ENCODE measurements at places on chromosomes 2 and 18. TPM values are rescaled to one million over a fixed set of nuclear protein-coding genes. Genes with fewer than 3 reads are reported as not detected.

- DNase-seq, result no peak
These were observed 95.4 kb downstream of the GLI2 start for GRCh38 chr2:120831086-120831485.

DNA sequence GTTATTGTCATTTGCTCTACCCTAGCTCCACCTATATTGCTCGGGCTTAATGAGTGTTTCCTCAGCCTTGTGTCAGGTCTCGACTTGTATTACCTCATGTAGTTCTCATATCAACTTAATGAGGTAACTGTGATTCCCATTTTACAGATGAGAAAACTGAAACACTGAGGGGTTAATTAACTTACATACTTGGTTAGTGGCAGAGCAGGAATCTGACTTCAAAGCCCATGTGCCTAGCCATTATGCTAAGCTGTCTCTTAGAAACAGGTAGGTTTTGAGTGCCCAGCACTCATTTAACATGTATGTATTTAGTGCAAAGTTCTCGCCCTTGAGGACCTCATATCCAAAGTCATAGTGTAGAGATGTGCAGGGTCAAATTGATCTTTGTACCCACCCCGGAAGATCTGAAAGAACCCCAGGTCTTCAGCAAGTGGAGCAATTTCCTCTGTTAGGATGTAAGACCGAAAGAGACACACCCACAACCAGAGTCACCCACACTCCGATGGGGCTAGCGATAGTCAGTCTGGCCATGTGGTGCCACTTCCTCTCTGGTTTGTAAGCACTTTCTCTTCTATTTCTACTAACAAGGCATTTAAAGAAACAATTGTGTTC lies 121.0 kb upstream of the SLC39A10 start:
- DNase-seq, result no peak

- DNase-seq, result no peak
These were observed 331.7 kb downstream of the GBX2 start for GRCh38 chr2:235836491-235836911.

DNA sequence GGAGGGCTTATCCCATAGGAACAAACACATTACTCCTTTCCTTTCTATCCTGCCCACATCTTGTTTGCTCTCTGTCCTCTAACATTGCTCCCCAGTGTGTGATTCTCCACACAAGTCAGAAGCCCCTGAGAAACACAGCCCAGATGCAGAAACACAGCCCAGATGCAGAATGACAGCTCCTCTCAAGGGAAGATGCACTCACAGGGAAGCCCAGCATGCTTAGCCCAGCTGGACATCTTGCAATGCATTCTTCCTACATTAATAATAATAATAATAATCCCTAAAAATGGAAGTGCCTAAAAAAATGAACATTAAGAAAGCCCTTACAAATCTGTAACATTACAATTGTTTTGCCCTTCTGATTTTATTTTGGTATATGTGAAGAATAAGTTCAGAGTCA lies 172.1 kb downstream of the CBLN2 start:
- DNase-seq, result no peak

GPR17 gene
- total RNA-seq, result not detected

DNA sequence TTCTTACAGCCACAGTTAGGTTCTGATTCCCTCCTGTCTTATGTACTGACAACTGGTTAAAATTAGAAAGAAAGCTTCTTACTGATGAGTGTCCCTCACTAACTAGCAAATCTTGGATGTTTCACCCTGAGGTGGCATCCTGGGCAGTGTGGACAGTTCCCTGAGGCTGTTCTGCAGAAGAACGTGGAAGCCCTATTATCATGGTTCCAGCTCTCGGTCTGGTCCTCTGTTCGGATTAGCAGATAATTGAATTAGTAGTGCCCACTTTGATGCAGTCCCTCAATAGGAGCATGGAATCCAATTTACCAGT lies 381.7 kb upstream of the NT5C1B start:
- DNase-seq, result no peak

DNA sequence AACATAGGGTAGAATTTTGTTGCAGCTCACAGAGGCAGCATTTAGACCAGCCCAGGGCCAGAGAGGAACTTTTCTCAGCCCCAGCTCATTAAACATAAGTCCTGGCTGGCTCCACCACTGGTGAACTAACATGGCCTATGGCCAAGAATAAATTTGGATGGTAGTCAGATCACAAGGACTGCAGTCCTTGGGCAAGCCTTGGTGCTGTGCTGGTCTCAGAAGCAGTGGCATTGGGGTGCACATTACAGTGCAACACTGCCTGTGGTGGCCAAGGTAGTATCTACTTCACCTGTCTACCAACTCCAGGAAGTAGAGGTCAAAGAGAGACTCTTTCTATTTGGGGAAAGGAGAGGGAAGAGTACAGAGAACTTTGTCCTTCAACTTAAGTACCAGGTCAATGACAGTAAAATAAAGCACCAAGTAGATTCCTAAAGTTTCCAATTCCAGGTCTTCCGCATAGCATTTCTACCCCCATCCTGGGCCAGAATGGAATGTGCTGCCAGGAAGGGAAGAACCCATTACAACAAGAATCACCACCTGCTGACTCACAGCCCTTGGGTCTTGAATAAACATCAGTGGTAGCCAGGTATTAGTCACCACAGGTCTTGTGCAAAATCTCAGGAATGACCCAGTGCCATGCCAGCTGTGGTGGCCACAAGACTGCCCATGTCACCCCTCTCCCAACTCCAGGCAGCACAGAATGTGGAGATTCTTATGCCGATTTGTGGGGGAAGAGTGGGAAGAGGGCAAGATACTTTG lies 155.4 kb upstream of the FSIP2 start:
- DNase-seq, result no peak

GRCh38 chr2:233240897-233241296 lies 10.6 kb upstream of the ATG16L1 start:
- DNase-seq, result no peak

- DNase-seq, result no peak
These were observed 12.3 kb downstream of the TOGARAM2 start for GRCh38 chr2:28993206-28993960.

DNA sequence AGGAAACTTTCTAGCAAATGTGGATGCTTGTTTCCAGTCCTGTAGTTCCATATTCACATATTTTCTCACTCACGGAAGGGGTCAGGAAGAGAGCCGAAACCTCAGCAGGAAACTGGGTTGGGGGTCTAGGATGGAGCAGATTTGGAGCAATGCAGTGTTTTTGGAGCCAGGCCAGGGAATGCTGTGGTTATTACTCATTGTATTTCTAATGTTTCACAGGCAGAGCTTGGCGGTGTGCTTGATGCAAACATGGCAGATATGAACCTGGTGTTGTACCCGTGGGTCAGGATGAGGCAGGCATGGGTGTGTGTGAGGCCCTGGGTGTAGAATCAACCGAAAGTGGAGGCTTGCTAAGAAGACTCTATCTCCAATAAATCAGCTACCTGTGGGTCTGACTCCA lies 34.6 kb upstream of the ACKR3 start:
- DNase-seq, result peak; percentile 93

- no peak for DNase-seq
These were observed 14.8 kb downstream of the FAM237A start for GRCh38 chr2:206657087-206657486.

- no peak for DNase-seq
These were observed 28.5 kb downstream of the MAL start for GRCh38 chr2:95054016-95054415.

DNA sequence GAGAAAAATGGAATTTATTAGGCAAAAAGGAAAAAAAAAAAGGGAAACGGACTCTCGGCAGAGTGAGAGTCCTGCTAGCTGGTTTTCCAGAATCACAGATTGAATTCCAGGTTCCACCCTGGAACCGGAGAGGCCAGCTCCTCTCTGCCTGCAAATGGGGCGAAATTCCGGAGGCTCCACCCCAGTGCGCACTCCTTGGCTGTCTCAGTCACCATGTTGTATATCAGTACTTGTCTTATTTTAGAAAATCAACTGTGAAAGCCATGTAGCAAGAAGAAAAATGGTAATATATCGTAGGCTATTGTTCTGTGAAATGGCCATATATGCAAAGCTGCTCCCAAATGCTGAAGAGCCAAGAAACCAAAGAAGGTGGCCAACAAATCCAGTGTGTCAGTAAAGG lies 49.4 kb downstream of the CYBRD1 start:
- DNase-seq, result no peak

GPAT2 gene
- 30.9 TPM for total RNA-seq

UGT1A4 gene
- not detected for total RNA-seq

- DNase-seq, result no peak
These were observed 708.6 kb upstream of the ZEB2 start for GRCh38 chr2:145228506-145228905.

GRCh38 chr2:165777522-165778186 lies 16.4 kb downstream of the GALNT3 start:
- DNase-seq, result no peak

GRCh38 chr2:196944570-196944969 lies 18.1 kb upstream of the PGAP1 start:
- DNase-seq, result no peak

DLX2 gene
- not detected for total RNA-seq

DNA sequence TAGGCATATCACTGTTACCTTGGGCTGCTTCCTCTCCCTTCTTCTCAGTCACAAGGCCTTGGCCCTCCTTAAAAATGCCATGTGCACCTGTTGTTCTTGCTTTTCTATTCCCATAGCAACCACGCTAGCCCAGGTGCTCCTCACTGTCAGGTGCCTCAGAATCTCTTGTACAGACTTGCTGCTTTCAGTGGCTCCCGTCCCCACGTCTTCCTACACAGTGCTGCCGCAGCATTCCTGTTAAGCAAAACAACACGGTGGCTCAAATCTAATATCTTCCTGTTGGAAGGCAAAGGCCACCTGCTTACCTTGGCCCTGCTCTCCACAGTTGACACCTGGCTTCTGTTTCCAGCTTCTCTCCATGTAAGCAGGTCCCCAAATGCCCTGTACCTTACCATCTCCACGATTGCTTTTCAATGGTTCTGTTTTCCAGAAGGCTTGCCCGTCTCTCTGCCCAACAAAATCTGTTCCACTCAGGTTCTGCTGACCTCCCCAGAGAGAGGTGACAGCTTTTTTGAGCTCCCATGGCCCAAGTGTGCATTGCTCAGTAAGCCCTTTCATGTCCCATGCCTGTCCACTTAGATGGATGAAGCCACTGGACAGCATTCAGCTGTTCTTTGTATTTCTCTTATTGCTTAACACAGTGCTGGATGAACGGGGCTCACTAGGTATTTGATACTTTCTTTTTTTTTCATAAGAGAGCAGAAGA lies 240.4 kb downstream of the PRKCE start:
- no peak for DNase-seq

- no peak for DNase-seq
These were observed 390.2 kb upstream of the TNP1 start for GRCh38 chr2:217250013-217250524.

CFAP65 gene
- not detected for total RNA-seq

HAAO gene
- not detected for total RNA-seq

MALL gene
- total RNA-seq, result 39.3 TPM

DNA sequence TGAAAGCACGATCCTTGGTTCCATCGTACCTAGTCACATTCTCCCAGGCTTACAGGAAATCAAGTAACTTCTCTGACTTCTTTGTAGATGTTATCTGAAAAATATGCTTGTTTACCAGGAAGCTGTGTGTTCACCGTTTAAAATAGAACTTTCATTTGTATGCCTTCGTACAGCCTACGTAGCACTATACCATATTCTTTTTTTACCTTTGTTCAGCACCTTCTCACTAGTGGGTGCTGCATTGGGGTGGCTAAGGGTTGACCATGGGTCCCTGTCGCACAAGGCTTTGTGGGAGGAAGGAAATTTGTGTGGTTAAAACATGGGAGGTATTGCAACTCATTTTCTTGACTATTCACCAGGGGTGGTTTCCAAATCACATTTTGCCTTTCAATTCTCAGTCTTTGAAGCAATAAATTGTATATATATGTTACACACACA lies 16.6 kb downstream of the MALT1 start:
- peak; percentile 40 for DNase-seq

- DNase-seq, result no peak
These were observed 79.1 kb downstream of the LRRTM4 start for GRCh38 chr2:77443076-77443475.

CNRIP1 gene
- 45.3 TPM for total RNA-seq

DNA sequence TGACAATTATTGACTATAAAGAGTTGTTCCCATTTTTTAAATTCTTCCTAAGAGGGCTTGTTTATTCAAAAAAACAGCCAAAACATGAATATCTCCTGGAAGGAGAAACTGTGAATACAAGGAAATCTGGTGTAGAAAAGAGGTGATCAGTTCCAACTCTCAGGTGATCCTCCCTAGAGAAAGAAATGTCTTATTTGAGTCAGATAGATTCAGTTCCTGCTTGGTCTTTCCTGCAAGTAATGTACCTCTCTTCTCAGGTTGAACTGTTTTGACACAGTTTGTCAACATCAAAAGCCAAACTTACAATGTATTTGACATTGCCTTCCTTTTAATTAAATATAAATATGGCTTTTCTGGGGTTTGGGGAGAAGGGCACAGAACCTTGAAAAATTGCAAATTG lies 567.4 kb downstream of the ARHGAP15 start:
- no peak for DNase-seq

DNA sequence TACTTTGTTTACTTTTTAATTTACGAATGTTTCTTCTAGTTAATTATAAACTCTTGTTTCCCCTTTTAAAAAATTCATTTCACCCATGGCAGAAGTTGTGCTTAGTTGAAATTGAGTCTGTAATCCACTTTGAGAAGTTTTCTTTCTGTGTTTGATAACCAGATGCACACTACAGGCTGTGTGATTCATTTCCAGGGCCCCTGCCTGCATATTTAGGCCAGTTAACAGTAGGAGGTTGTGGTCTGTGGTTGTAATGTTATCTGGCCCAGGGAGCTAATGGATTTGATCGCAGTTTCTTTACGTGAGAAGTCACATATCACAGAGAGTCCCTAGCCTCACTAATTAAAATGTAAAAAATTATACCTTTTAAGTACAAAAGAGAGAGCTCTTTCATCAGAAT lies 3.3 kb downstream of the CDH7 start:
- no peak for DNase-seq

SATB2 gene
- 0.85 TPM for total RNA-seq

DNA sequence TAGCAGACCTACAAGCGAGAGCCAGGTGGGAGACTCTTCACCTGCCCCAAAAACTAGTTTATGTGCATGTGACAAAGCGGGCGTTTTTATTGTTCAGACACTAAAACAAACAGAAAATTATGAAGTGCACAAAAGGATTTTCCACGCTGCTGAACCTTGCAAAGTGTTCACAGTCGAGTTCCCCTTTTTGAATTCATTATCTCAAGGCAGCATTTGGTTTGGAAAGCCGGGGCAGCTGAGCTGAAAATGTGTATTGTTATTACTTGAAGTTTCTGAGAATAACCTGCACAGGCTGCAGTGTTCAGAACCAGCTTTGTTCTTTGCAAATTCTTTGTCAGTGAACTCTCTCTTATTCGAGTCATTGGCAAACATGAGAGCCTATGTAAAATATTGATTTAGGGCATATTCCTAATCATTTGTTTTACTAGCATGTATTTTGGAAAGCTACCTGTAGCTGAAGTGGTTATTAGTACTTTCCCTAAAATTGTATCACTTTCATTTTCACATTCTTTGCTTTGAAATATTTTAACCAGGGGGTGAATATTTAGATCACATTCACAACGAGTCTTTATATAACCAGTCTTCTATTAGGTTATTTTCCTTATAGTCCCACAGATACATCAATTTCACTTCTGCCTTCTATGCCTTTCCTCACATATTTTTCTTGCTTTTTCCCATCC lies 59.5 kb downstream of the LRRTM1 start:
- DNase-seq, result no peak

- peak; percentile 76 for DNase-seq
These were observed 35.5 kb upstream of the KIDINS220 start for GRCh38 chr2:8872821-8873432.

C2orf78 gene
- total RNA-seq, result not detected

ZNF532 gene
- 80.3 TPM for total RNA-seq

BCL2L11 gene
- total RNA-seq, result 27.3 TPM

ARHGAP28 gene
- total RNA-seq, result 4.3 TPM
